ENCODE measurements at places on chromosomes 6 and 20.

- no peak for DNase-seq
Measured at GRCh38 chr6:168563656-168564055, 122.7 kb downstream of the SMOC2 start.

DNA sequence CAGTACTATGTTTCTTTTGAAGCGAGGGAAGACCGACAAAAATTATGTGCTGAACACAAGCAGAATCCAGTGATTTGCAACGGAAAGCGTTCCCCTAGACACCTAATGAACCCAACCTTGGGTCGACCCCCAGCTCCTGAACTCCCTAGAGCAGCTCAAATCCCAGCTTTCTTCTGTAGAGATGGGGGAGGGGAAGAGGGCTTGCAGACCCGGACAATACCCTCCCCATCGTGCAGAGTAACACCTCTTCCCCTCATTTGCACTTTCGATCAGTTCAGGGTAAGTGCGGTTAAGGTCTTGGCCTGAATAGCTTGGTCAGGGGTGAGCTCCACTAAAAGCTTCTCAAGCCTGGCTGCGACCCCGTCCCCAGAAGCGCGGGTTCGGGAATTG, 404 bp downstream of the CEP162 start:
- DNase-seq = no peak

DNA sequence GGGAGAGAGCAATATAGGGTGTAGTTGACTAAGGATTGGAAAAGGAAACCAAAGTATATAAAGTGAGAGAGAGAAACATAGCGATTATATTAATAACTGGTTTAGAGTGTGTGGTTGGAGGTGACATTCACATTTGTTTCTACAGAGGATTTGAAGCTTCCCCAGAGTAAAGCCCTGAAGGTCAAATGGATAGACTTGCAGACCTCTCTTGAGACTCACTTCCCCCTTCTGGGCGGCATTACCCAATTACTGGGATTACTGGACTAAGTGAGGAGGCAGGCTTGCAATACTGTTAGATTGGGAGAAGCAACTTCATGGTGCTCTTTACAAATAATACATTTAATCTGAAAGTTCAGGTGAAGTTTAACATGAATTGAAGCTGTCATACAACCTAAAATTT, 10.7 kb downstream of the FIG4 start:
- DNase-seq = no peak

DNA sequence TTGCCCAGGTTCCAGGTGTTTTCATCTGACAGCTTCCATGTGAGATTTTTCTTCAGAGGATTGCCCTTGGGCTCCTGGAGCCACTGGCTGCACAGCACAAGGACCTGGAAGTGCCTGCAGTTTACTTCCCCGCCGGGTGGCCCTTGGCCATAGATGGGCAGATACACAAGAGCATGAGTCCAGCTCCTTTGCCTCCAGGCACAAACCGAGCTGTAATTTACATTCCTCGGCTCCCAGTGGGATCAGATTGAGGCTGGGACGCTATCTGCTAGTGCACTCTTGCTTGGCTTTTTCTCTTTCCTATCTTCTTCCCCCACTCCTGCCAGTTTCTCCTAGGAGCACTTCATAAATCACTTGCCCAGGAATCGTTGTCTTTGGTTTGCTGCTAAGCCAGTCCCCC, 85.4 kb upstream of the RALY start:
- DNase-seq = no peak

DNA sequence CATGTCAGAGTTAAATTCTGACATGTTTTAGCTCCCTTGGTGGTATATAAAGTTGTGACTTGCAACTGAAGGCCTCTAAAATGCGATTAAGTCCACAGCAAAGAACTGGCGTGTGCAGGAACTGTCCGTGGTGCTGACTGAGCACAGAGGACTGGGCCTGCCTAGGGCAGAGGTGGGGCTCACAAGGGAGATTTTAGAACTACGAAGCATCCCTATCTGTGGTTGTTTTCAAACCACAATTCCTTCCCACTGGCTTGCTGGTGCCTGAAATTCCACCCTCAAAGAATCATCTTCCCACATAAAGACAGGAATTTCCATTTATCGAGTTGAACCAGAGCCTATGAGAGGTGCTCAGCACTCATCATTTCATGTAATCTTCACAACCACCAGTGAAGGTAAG, 30.1 kb downstream of the RIMS4 start:
- no peak for DNase-seq

GRCh38 chr6:150560004-150560883, 39.4 kb upstream of the PLEKHG1 start:
- DNase-seq = no peak

DNA sequence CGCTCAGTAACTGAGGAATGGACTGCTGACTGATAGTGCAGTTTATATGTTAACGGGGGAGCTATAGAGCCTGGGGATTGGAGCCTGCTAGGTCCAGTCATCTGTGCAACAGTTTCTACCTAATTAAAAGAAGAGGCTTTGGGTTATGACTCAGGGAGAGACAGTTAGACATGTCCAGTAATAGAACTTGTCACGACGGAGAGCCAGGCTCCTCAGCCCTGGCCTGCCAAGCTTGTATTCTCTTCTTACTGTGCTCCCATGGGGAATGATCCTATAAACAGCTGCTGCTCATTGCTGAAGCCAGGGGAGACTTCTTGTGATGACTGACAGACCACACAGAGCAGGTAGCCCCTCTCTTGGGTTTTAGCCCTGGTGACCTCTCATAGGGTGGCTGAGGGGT, 69.3 kb downstream of the SYNJ2 start:
- DNase-seq = no peak

- DNase-seq = no peak
Measured at GRCh38 chr20:5586720-5587119, 163.5 kb upstream of the SHLD1 start.

DNA sequence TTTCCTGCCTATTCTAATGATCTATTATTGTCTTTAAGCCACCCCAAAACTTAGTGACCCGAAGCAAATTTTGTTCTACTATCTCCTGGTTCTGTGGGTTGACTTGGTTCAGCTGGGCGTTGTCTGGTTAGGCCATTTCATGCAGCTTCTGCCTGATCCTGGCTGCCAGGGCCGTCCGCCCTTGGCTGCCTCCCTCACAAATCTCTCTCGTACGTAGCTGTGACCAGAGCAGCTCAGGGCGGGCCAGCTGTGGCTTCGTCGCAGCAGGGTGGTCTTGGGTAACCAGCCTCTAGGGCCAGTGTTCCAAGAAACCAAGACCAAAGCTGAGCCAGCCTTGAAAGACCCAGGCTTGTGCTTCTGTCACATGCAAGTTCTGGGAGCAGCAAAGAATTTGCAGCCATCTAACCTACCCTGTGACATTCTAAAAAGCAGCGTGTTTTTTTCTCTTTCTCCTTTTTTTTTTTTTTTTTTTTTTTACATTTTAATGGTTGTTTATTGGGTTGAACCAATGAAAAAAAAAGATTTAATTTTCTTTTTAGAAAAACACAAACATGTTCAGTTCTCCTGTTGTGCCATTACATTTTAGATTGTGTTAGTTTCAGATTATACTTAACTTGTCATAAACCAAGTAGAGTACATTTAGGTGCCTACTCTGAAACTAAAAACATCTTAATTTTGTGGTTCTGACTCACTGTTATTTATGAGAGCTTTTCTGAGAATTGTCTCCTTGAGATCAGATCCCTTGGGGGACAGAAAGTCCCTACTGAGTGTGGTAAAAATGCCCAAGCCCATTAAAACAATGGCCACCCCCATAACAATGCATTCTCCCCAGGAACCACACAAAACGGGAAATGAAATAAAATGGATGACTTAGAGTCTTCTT, 83.9 kb downstream of the ZDHHC14 start:
- DNase-seq = no peak

DNA sequence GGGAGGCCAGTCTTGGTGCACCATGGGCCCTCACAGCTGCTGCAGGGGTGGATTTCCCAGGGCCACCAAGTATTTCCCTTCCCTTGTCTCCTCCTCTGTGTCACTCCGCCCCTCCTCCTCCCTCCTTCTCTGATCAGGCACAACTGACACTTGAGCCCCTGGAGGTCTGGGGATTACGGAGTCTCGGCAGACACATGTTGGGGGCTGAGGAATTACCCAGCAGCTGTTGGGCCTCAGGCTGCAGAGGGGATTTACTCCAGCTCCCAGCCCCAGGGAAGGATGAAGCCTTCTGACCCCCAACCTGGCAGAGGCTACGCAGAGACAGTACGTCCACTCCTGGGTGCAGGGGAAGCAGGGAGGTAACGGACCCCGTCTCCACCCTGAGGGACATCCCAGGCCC, 420.5 kb upstream of the SULF2 start:
- no peak for DNase-seq

GRCh38 chr6:38264605-38265004, 375.1 kb downstream of the BTBD9 start:
- no peak for DNase-seq

DNA sequence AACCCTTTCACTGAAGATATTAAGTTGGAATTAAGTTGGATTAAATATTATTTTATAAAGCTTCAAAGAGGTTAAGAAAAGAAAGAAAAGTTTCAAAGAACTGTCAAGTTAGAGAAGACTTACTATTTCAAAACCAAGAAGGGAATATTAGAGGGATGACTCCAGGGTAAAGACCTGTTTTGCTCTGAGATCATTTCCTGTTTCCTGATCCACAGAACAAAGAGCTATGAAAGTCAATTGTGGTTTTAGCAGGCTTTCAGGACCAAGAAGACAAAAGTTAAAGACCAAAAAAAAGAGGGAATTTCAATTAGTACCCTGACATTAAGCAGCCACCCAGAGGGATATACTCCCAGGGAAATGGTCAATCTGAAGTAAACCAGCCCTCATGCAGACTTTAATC, 19.4 kb downstream of the ESF1 start:
- DNase-seq = no peak

GRCh38 chr6:118651282-118652050, at the start of gene CEP85L:
Gene CEP85L, minus strand, starts transcription at chr6:118651591. Its CDS starts 322 bp downstream, at chr6:118651269.
- peak; percentile 87 for DNase-seq

- DNase-seq = no peak
Measured at GRCh38 chr6:125268765-125269164, 33.0 kb downstream of the HDDC2 start.

GRCh38 chr20:51236421-51236820, 213.5 kb upstream of the KCNG1 start:
- no peak for DNase-seq
